Ammon's horn (tissue), 1 donor: ENCODE measurements at places on chromosomes 11 and 22.
A peak's percentile ranks its signal among the peaks of the same experiment; 100 is the strongest.

GRCh38 chr11:1746511-1746931 lies 3.9 kb downstream of the IFITM10 start:
- no peak for DNase-seq

GRCh38 chr11:643366-643765 lies 6.3 kb downstream of the DRD4 start:
- DNase-seq: no peak

GRCh38 chr11:59857439-59858434 lies 8.6 kb downstream of the TCN1 start:
- DNase-seq: no peak

GRCh38 chr11:92376146-92376599 lies 151.6 kb downstream of the FAT3 start:
- DNase-seq: peak; percentile 21

- no peak for DNase-seq
These were observed 22.4 kb upstream of the CAPRIN1 start for GRCh38 chr11:34029176-34029575.

GRCh38 chr22:45240104-45240809 lies 437 bp downstream of the KIAA0930 start:
- DNase-seq: no peak
